ENCODE measurements at places on chromosomes 12 and 14. TPM values are rescaled to one million over a fixed set of nuclear protein-coding genes. Genes with fewer than 3 reads are reported as not detected.
A peak's percentile ranks its signal among the peaks of the same experiment; 100 is the strongest.

DNA sequence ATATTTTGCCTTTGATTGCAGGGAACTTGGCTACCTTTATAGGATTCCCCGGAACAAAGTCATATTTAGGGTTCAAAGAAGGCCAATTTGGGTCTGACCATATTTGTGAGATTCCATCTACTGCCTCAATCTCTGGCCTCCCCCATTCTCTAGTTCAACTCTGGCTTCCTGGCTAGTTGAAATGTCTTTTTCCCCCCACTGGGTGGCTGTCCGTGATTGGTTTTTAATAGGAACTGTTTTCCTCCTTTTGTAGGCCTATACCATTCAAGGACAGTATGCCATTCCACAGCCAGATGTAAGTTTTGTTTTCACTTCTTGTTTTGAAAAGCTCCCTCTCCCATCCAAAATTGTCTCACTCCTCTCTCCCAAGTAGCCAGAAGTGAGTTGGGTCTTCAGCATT, 13.8 kb downstream of the PCBP2 start:
- peak overlapping the region; percentile 15 for H3K27ac ChIP-seq
- peaks cover 100% of the 10 kb centered on the region for H3K36me3 ChIP-seq
- H3K4me1 ChIP-seq = peaks cover 88% of the 10 kb centered on the region
- no peaks in the 10 kb centered on the region for H3K27me3 ChIP-seq
- H3K4me3 ChIP-seq = no peak overlapping the region

SLCO1A2 gene
- polyA plus RNA-seq = not detected

- H3K27me3 ChIP-seq = no peaks in the 10 kb centered on the region
- H3K36me3 ChIP-seq = no peaks in the 10 kb centered on the region
- peaks cover 3% of the 10 kb centered on the region for H3K4me1 ChIP-seq
Observed at GRCh38 chr14:22438742-22439141, 150.3 kb downstream of the DAD1 start.

ERBB3 gene
- polyA plus RNA-seq = 2.1 TPM

- DNase-seq = no peak
- H3K27me3 ChIP-seq = no peaks in the 10 kb centered on the region
- no peak overlapping the region for H3K27ac ChIP-seq
- H3K4me3 ChIP-seq = no peak overlapping the region
Observed at GRCh38 chr12:27500546-27500945, 23.5 kb upstream of the PPFIBP1 start.

GRCh38 chr12:10220398-10221077, 7.9 kb downstream of the GABARAPL1 start:
- DNase-seq = peak; percentile 67
- no peaks in the 10 kb centered on the region for H3K27me3 ChIP-seq
- H3K4me3 ChIP-seq = no peak overlapping the region
- H3K27ac ChIP-seq = peak overlapping the region; percentile 68
- peaks cover 42% of the 10 kb centered on the region for H3K4me1 ChIP-seq

DNA sequence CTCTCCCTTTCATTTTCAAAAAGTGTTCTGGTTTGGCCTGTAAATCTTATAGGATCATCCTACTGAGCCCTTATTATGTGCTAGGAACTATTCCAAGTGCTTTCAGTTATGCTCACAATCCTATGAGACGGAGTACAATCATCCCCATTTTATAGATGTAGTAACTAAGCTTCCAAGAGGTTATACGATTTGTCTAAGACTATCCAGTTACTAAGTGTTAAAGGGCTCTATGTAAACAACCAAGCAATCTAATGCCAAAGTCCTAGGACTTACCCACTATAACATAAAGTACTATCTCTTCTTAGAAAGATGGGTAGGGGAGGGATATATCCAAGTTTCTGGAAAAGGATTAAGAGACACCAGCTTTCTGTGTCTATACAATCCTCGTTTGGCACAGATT, 6.7 kb downstream of the CFL2 start:
- no peak overlapping the region for H3K27ac ChIP-seq
- peaks cover 40% of the 10 kb centered on the region for H3K4me1 ChIP-seq
- H3K36me3 ChIP-seq = peaks cover 21% of the 10 kb centered on the region
- no peaks in the 10 kb centered on the region for H3K27me3 ChIP-seq

GRCh38 chr14:96792591-96792990, 4.6 kb upstream of the VRK1 start:
- H3K4me3 ChIP-seq = no peak overlapping the region
- H3K4me1 ChIP-seq = peaks cover under 1% of the 10 kb centered on the region
- H3K27ac ChIP-seq = no peak overlapping the region
- DNase-seq = no peak
- no peaks in the 10 kb centered on the region for H3K36me3 ChIP-seq

All from heart right ventricle (tissue), 16 donors.